ENCODE measurements at places on chromosomes 12 and 14. TPM values are rescaled to one million over a fixed set of nuclear protein-coding genes. Genes with fewer than 3 reads are reported as not detected.

DNA sequence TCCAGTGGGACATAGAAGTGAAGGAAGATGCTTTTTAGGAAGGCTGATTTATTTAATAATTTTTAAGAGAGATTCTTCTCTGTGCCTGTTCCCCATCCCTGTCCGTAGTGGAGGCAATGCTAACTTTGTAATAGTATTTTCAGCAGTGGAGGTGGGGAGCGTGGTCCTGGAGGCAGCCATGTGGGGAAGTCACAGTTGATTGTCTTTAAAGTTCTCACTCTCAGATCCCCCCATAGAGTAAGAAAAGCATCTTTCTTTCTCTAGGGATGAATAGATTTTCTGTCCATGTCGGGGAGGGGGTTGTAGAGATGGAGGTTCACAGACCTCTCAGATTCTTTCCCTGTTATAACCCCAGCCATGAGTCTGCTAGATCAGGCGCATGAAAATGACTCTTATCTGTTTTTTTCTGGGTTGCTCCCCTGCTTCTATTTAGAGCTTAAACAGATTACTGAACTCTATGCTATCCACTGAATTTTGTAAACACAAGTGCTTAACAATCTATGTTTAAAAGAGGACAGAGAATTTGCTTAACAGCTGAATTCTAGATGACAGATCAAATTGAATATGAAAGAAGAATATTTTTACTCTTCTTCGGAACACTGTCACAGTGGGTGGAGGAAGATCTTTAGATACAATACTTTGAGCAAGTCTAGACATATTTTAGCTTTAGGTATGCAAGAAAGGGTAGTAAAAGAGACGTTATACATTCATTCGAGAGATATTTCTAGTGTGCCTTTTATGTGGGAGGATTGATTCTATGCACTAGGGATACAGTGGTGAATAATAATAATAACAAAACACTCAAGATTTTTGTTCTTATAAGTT is 25.3 kb downstream of the TMEM117 start:
- H3K27ac ChIP-seq = no peak overlapping the region
- DNase-seq = no peak
- no peaks in the 10 kb centered on the region for H3K4me1 ChIP-seq

GRCh38 chr12:15956413-15957185 is 45.5 kb downstream of the DERA start:
- no peak for DNase-seq
- no peak overlapping the region for H3K4me3 ChIP-seq
- H3K4me1 ChIP-seq = no peaks in the 10 kb centered on the region

DNA sequence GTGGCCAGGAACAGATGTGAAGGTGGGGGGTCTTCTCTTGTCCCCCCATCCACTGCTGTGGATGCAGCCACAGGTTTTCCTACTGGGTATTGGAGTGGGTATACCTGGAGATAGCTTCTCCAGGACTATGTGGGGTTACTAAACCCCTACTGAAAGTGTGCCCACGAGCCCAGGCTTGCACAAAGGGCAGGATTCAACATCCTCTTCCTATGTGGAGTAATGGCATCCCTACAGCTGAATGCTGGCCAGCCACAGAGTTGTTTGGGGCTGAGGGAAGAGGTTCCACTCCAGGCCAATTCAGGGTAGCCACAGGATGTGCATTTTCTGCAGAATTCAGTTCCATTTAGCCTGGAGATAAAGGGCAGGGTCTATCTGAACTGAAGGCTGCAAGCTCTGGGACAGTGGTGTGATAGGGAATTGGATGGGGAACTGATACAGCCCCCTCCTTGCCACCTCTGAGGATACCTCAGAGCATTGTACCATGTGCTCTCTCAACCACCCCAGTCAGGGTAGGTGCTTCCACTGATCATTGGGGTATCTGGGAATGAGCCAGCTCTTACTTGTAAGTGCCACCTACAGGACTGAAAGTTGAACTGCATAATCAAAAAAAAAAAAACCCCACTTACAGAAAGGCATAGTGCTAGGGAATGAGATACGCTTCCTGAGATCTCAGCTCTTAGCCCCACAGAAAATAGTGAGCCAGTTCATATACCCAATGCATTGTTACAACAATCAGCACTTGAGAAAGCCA is 187.1 kb downstream of the KITLG start:
- no peaks in the 10 kb centered on the region for H3K36me3 ChIP-seq
- peaks cover 3% of the 10 kb centered on the region for H3K27me3 ChIP-seq
- no peak for DNase-seq
- H3K27ac ChIP-seq = no peak overlapping the region
- H3K4me1 ChIP-seq = no peaks in the 10 kb centered on the region

- H3K4me3 ChIP-seq = no peak overlapping the region
- DNase-seq = no peak
- no peaks in the 10 kb centered on the region for H3K36me3 ChIP-seq
These were observed 386.5 kb downstream of the GRIN2B start for GRCh38 chr12:13594731-13595514.

The ZDHHC22 gene
- total RNA-seq = not detected

The DEPDC4 gene
- total RNA-seq = 2.1 TPM

All from activated CD4-positive, alpha-beta memory T cell treated with anti-CD3 and anti-CD28 coated beads, Interleukin-2, amount 10 ng/mL, durations not matched to agents 7 days and 5 days (primary cell).